ENCODE measurements at places on chromosomes 16 and 17. TPM values are rescaled to one million over a fixed set of nuclear protein-coding genes. Genes with fewer than 3 reads are reported as not detected.

The TBL3 gene
- total RNA-seq = 159 TPM

The PLA2G10 gene
- not detected for total RNA-seq

The BLMH gene
- total RNA-seq = 81.8 TPM

The KRT39 gene
- not detected for total RNA-seq
